ENCODE measurements at places on chromosomes 12 and 14. TPM values are rescaled to one million over a fixed set of nuclear protein-coding genes. Genes with fewer than 3 reads are reported as not detected.

ACRBP gene
- total RNA-seq, result 0.45 TPM

SERPINA10 gene
- total RNA-seq, result not detected

SLC4A8 gene
- 1.7 TPM for total RNA-seq

ANO2 gene
- total RNA-seq, result not detected

HSPA2 gene
- 40.5 TPM for total RNA-seq

KRT73 gene
- total RNA-seq, result not detected

Data from A549 treated with ZK216348 at 1 μM for 4 hours (cell line).